ENCODE measurements at places on chromosomes 1 and 21. TPM values are rescaled to one million over a fixed set of nuclear protein-coding genes. Genes with fewer than 3 reads are reported as not detected.

DNA sequence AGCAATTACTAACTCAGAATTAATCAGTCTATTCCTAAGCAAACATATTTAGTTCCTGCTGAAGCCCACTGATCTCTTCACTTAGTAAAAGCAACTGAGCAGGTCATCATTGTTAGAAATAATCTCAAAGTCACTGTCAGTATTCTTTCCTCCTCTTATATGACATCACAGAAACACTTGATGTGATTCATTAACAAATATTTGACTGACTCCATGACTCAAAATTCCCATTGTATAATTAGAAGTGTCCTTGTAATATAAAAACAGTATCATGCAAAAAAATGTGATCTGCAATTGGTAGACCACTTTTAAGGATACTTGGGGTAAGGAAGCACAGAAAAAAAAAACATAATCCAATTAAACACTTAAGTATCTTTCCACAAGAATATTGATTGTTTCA, 194.4 kb downstream of the DPYD start:
- no peaks in the 10 kb centered on the region for H3K27me3 ChIP-seq
- H3K36me3 ChIP-seq, result no peaks in the 10 kb centered on the region
- no peak overlapping the region for H3K4me3 ChIP-seq
- no peaks in the 10 kb centered on the region for H3K4me1 ChIP-seq
- no peak overlapping the region for H3K27ac ChIP-seq
- no peak for DNase-seq

ACTL8 gene
- 10.9 TPM for total RNA-seq

GRCh38 chr1:78304761-78305160, 186.0 kb upstream of the PTGFR start:
- H3K4me3 ChIP-seq, result no peak overlapping the region
- no peaks in the 10 kb centered on the region for H3K36me3 ChIP-seq
- H3K27ac ChIP-seq, result no peak overlapping the region
- H3K27me3 ChIP-seq, result no peaks in the 10 kb centered on the region

DNA sequence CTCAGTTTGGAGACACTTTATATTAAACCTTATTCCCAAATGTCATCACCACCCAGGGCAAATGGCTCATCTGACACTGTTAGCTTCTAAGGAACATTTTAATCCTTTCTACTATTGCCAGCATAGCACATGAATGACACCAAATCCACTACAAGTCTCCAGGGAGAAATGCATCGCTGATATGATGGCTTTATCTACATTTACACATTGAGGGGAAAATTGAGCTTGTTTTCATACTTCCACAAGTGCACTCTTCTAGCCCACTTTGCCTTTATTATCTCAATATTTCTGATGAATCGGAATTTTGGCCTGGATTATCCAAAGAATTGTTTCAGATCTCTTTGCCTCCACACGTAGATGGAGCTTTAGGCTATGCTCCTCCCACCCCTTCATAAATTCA, 75.4 kb downstream of the RUNX1 start:
- H3K4me3 ChIP-seq, result no peak overlapping the region
- H3K4me1 ChIP-seq, result no peaks in the 10 kb centered on the region
- no peaks in the 10 kb centered on the region for H3K27me3 ChIP-seq

- H3K27me3 ChIP-seq, result no peaks in the 10 kb centered on the region
- H3K4me3 ChIP-seq, result no peak overlapping the region
- H3K4me1 ChIP-seq, result no peaks in the 10 kb centered on the region
- H3K27ac ChIP-seq, result no peak overlapping the region
These were observed 79.6 kb downstream of the NME7 start for GRCh38 chr1:169288011-169288414.

DNA sequence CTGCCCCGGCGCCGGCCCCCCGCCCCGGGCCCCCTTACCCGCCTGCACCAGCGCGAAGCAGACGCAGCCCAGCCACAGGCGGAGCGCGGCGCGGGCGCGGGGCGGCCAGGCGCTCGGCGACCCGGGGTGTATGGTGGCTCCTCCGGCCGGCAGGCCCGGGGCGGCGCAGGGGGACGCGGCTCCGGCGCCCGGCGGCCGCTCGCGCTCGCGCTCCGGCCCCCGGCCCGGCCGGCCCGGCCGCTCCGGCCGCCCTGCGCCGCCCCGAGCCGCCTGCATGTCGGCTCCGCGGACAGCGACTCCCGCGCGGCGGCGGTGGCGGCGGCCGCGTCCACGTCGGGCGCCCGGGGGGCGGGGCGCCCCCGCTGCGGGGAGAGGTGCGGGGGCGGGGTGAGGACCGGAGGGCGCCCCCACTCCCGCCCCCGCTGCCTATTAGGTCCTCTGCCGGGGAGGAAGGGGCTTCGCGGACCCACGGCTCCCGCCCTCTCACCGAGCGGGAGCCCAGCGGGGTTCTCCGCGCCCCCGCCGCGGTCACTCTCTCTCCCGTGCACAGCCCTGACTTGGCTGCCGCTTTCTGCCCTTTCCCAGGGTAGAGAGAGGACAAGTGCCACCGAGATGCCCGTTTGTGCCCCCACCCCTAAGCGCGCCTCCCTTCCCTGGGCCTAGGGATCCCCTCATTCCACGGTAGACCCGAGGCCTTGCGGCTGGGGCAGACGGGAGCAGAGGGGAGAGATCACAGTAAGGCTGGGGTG, at the start of gene FNDC5:
FNDC5 (minus strand) TSS at position 298 of the 749 bp plus-strand sequence.
- peaks cover 31% of the 10 kb centered on the region for H3K4me1 ChIP-seq
- no peaks in the 10 kb centered on the region for H3K36me3 ChIP-seq
- DNase-seq, result peak; percentile 14
- no peak within 1 kb of the TSS for H3K27ac ChIP-seq
- peak within 1 kb of the TSS; percentile 51 for H3K4me3 ChIP-seq

- no peak overlapping the region for H3K27ac ChIP-seq
- DNase-seq, result no peak
- H3K27me3 ChIP-seq, result no peaks in the 10 kb centered on the region
- H3K4me3 ChIP-seq, result peak overlapping the region; percentile 63
- peaks cover 17% of the 10 kb centered on the region for H3K4me1 ChIP-seq
These were observed 13.7 kb downstream of the KLHDC8A start for GRCh38 chr1:205342986-205343385.

DNA sequence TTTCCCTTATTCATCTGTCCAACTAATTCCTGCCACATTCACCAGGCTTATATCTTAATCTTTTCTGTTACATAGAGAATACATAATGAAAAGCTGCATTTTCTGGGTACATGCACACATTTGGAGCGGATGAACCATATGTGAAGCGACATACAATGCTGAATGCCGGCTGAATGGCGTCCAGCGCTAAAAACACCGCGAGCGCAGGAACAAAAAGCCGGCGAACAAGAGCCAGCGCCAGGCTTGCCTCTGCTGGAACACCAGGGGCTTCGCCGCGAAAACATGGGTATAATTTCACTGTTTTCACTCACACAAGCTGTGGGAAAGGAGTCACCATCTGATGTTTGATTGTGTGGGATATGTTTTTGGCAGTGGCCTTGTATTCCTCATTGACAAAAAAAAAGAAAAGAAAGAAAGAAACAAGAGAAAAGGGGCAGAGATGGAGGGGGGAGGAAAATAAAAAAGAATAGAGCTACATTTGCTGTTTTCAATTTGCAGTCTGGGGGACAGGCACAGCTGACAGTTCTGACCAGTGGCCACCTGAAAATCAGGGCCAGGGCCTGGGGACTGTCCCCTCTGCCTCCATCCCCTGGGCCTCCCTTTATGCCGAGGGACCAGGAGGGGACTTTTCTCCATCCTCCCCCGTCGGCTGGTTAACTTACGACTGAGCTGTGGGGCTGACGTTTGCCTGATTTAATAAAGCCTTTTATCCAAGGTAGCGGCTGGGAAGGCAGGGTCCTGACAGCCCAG, 70.2 kb upstream of the OLIG2 start:
- H3K4me1 ChIP-seq, result no peaks in the 10 kb centered on the region
- H3K27ac ChIP-seq, result no peak overlapping the region
- H3K36me3 ChIP-seq, result no peaks in the 10 kb centered on the region
- H3K4me3 ChIP-seq, result peak overlapping the region; percentile 10
- no peaks in the 10 kb centered on the region for H3K27me3 ChIP-seq

- H3K36me3 ChIP-seq, result no peaks in the 10 kb centered on the region
- H3K27me3 ChIP-seq, result no peaks in the 10 kb centered on the region
- peak; percentile 50 for DNase-seq
- no peak overlapping the region for H3K4me3 ChIP-seq
These were observed 99.4 kb upstream of the JUN start for GRCh38 chr1:58883037-58883887.

- peaks cover 12% of the 10 kb centered on the region for H3K4me1 ChIP-seq
- DNase-seq, result peak; percentile 52
- no peaks in the 10 kb centered on the region for H3K27me3 ChIP-seq
- H3K27ac ChIP-seq, result peak overlapping the region; percentile 44
These were observed 7.4 kb downstream of the PLEKHM2 start for GRCh38 chr1:15691434-15692032.

DNA sequence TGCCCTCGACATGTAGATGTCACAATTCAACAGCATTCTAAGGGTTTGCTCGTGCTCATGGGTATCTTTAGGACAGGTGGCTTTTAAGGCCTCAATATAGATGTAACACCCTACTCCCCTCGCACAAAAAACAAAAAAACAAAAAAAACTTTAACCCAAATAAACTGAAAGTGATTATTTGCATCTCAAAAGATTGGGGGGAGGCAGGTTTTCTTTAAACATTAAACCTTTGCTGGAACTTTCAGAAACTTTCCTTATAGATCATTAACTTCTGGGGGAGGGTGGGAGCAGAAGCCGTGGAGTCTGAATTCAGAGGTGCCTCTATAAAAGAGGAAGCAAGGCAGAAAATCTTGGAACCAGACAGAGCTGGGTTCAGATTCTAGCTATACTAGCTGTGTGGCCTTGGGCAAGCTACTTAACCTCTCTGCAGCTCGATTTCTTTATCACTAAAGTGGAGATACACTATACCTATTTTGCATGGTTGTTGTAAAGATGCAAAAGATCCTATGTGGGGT, 3.2 kb upstream of the KIAA1614 start:
- H3K4me3 ChIP-seq, result no peak overlapping the region
- no peak overlapping the region for H3K27ac ChIP-seq
- H3K36me3 ChIP-seq, result no peaks in the 10 kb centered on the region
- no peak for DNase-seq
- H3K27me3 ChIP-seq, result no peaks in the 10 kb centered on the region
- no peaks in the 10 kb centered on the region for H3K4me1 ChIP-seq

SLC45A1 gene
- 9.0 TPM for total RNA-seq

GRCh38 chr1:14661222-14661621, 62.7 kb downstream of the KAZN start:
- H3K27me3 ChIP-seq, result no peaks in the 10 kb centered on the region
- H3K4me3 ChIP-seq, result no peak overlapping the region
- no peaks in the 10 kb centered on the region for H3K4me1 ChIP-seq
- no peak for DNase-seq
- no peak overlapping the region for H3K27ac ChIP-seq
- no peaks in the 10 kb centered on the region for H3K36me3 ChIP-seq

DNA sequence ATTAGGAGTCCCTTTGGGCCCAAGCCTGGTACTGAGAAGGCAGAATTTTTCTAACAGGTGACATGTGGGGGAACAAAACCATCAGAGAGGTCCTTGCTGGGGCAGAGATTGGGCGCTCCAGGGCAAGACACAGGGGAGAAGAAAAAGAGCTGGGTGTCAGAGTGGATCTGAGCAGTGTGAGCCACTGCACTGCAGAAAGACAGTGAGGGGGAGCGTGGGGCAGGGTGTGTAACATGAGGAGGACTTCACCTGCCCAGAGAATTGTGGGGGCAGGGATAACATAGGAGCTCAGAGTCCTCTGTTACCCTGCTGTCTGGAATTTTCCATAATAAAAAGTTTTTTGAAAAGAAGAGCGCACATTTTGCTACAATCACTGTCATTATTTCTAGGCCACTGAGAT, 25.5 kb upstream of the CSF3R start:
- no peak overlapping the region for H3K27ac ChIP-seq
- H3K4me1 ChIP-seq, result no peaks in the 10 kb centered on the region
- DNase-seq, result no peak
- no peaks in the 10 kb centered on the region for H3K36me3 ChIP-seq
- no peak overlapping the region for H3K4me3 ChIP-seq
- no peaks in the 10 kb centered on the region for H3K27me3 ChIP-seq

GRCh38 chr1:82392513-82392912, 591.8 kb downstream of the ADGRL2 start:
- no peaks in the 10 kb centered on the region for H3K4me1 ChIP-seq
- no peak overlapping the region for H3K27ac ChIP-seq
- no peaks in the 10 kb centered on the region for H3K27me3 ChIP-seq
- no peaks in the 10 kb centered on the region for H3K36me3 ChIP-seq
- DNase-seq, result no peak
- no peak overlapping the region for H3K4me3 ChIP-seq

CIART gene
- total RNA-seq, result 10.6 TPM

GRCh38 chr1:245863566-245864184, 643.4 kb downstream of the SMYD3 start:
- no peak for DNase-seq
- no peak overlapping the region for H3K4me3 ChIP-seq
- no peaks in the 10 kb centered on the region for H3K27me3 ChIP-seq

DNA sequence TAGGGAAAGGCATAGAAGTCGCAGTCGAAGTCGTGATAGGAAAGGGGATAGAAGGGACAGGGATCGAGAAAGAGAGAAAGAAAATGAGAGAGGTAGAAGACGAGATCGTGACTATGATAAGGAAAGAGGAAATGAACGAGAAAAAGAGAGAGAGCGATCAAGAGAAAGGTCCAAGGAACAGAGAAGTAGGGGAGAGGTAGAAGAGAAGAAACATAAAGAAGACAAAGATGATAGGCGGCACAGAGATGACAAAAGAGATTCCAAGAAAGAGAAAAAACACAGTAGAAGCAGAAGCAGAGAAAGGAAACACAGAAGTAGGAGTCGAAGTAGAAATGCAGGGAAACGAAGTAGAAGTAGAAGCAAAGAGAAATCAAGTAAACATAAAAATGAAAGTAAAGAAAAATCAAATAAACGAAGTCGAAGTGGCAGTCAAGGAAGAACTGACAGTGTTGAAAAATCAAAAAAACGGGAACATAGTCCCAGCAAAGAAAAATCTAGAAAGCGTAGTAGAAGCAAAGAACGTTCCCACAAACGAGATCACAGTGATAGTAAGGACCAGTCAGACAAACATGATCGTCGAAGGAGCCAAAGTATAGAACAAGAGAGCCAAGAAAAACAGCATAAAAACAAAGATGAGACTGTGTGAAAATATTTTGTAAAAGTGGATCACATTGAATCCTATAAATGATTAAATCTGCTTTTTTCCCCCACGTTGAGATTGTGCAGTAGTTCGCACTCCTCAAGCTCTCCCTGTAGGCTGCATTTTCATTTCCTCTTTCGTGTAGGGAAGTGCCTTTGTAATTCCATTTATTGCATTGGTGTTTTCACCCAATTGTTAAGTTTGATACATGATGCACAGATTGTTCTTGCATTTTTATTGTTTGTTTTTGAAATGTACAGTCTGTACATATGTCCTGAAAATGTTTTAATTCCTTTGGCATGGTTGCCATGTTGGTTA, 7.5 kb downstream of the PRPF38B start:
- H3K27ac ChIP-seq, result no peak overlapping the region
- DNase-seq, result no peak
- no peak overlapping the region for H3K4me3 ChIP-seq
- no peaks in the 10 kb centered on the region for H3K27me3 ChIP-seq
- peaks cover 4% of the 10 kb centered on the region for H3K4me1 ChIP-seq

GRCh38 chr21:45631540-45631939, 12.0 kb upstream of the PCBP3 start:
- DNase-seq, result no peak
- no peaks in the 10 kb centered on the region for H3K27me3 ChIP-seq
- H3K27ac ChIP-seq, result no peak overlapping the region
- no peaks in the 10 kb centered on the region for H3K4me1 ChIP-seq
- H3K36me3 ChIP-seq, result no peaks in the 10 kb centered on the region
- no peak overlapping the region for H3K4me3 ChIP-seq

Data from testis (tissue), 5 donors.